Non-pigmented ciliary epithelial cell (primary cell): ENCODE measurements at places on chromosomes 12 and 14.

- DNase-seq, result no peak
Observed at GRCh38 chr12:121534495-121535148, 46.2 kb downstream of the KDM2B start.

DNA sequence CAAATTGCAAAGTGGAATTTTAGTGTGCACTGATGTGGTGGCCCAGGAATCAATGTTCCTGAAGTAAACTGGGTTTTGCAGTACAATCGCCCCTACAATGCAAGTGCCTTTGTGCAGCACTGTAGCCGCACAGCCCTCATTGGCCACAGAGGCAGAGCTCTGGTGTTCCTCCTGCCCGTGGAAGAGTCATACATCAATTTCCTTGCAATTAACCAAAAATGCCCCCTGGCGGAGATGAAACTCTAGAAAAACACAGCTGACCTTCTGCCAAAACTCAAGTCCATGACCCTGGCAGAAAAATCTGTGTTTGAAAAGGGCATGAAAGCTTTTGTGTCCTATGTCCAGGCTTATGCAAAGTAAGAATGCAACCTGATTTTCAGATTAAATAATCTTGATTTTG lies 117.9 kb upstream of the PRB2 start:
- DNase-seq, result no peak

DNA sequence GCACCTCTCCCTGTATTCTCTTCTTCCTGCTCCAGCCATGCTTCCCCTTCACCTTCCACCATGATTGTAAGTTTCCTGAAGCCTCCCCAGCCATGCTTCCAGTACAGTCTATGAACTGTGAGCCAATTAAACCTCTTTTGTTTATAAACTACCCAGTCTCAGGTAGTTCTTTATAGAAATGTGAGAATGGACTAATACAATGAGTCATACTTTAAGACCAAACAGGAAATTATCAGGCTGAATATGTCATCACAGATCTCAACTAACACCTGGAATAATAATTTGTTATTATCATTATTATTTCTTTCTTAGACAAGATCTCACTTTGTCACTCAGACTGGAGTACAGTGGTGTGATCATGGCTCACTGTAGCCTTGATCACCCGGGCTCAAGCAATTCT lies 85.4 kb downstream of the KCNMB4 start:
- no peak for DNase-seq

DNA sequence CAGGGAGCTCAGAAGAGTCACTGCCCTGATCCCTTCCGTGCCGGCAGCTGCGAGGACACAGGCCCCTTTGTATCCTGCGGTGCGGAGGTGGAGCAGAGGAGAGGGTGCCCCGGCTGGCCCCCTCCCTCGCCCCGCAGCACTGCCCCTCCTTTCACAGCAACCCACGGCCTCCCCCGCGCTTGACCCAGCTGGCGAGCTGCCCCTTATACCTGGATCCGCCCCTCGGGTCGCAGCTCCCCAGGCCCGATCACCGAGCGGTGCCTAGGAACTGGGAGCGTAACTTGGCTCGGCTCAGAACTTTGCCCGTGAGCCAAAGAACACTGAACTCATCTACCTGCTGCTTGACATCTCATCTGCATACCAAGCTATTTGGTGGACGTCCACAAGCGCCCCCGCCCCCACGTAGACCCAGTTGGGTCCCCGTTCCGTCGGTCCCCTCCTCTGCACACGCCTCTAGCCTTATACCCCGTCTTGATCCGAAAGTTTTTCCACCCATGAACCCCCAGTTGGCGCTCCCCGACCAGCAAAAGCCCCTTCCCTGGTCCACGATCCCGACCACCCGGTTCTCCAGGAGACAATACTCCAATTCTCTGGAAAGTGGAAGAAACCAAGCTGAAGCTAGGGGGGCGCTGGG lies 697 bp upstream of the DNAJC14 start:
- DNase-seq, result no peak

DNA sequence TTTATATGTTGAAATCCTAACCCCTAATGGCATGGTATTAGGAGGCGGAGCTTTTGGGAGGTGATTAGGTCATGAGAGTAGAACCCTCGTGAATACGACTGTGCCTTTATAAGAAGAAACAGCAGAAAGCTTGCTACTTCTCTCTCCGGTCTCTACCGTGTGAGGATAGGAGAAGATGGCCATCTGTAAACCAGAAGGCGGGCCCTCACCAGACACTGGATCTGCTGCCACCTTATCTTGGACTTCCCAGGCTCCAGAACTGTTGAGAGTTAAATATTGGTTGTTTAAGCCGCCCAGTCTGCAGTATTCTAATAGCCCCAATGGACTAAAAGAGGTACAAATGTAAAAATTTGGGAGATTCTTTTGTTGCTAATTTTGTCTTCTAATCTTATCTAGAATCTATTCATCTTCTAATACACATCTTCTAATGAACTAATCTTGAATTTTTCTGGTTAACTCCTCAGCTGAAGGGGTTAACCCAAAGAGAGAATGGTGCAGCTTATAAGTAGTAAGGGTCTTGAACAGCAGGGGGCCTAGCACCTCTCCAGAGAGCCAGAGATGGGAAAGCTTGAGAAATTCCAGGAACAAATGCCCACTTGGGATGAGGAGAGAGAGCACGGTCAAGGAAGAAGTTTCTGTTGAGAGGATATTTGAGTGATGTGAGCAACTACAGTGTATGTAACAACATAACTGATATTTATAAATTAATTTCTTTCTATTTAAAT lies 264.0 kb upstream of the GRIP1 start:
- no peak for DNase-seq

DNA sequence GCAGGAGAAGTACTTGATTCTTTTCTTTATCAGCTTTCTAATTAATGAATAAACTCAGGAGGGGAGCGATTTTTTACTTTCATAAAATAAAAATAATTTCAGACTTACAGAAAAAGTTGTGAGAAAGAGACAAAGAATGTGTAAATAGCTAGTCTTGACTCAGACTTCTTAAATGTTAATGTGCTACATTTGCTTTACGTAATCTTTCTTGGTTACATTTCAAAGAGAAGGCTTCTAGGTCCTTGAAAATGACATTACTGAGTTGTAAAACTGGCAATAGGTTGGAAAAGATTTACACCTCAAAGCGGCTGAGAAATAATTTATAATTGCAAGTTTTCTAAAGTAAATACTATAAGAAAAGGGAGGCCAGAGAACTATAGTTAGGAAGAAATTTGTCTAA lies 28.6 kb downstream of the GABARAPL1 start:
- no peak for DNase-seq

GRCh38 chr12:92138144-92138543 lies 7.5 kb downstream of the BTG1 start:
- DNase-seq, result no peak

GRCh38 chr12:21221778-21222177 lies 90.8 kb downstream of the SLCO1B1 start:
- DNase-seq, result no peak

DNA sequence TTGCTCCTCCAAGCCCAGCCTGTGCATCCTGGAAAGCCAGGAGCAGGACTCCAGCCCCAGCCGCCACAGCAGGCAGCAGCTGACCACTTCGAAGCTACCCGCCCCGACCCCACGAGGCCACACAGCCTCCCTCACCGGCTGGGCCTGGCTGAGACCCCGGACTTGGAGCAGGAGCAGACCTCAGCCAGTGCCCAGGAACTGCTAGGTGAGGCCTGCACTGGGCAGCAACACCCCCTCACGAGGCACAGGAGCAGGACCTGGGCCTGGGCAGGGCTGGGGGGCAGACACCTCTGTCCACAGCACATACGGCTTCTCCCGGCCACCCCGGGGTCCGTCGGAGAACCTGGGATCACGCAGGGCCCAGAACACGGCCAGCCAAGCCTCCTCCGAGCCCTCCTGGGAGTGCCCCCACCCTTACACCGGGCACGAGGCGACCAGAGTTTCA lies 137.4 kb upstream of the C14orf180 start:
- no peak for DNase-seq

DNA sequence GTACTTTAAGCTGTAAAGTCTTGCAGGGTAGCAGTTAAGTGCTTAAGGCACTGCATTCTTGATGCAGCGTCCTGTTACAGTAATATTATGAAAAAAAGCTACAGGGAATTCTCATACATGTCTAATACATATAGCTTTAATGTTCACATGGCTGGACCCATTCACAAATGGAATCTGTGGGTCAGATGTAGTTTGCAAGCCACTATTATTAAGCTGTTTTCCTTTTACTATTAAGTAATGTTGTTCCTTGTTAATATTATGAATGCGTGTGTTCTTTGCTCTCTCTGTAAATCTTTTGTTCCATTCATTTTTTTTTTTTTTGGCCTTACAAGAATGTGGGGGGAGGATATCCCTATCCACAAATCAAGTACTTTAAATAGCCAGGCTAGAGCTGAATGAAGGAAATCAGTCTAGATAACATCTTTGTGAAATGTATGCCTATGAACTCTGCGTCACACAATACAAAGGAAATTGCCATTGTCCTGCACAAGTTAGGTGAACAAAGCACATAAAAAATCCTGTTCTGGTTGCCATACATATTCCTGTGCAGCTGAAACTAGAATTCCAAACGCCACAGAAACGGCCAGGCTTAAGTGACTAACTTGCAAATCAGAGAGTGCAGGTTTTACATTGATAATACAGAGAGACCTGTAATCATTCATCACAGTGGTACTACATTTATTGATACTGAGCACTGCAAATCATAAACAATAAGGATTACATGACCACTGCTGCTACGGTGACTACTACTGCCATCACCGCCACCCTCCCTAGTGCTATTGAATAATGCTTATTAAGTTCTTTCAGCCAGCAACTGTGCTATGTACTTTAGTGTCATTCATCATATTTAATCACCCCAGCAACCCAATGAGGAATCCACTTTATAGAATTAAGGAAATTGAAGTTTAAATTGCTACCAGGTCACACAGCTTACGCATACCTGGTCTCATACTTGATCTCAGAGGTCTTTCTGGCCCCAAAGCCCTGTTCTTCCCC lies 111.9 kb downstream of the HMGA2 start:
- DNase-seq, result no peak

- DNase-seq, result no peak
Observed at GRCh38 chr14:53265025-53265424, 111.9 kb upstream of the DDHD1 start.

DNA sequence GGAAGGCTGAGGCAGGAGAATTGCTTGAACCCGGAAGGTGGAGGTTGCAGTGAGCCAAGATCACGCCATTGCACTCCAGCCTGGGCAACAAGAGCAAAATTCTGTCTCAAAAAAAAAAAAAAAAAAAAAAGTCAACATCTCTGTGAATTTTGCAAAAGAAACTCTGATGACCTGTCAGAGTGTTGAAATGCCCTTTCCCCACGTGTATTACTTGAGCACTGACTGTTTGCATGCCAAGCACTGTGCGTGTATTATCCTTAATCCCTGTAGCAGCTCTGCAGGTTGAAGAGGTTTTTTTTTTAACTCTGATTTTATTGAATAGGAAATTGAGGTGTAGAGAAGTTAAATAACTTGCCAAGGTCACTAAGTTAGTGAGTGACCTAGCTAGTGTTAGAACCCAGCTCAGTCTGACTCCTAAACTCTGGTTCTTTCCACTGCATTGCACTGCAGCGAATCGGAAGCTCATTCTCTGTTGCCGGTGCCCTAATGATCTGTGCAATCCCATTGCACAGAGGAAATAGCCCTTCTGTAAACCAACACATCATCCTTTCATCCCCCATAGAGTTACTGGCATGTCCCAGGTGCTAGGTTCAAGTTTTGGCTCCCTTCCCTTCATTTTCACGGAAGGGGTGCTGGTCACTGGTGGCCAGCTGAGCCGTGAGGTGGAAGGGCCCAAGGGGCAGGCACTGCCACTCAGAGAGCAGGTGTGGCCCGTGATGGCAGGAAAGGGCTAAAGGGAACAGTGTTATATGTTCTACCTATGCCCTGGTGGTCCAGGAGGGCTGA lies 122.3 kb downstream of the EML1 start:
- DNase-seq, result no peak

- no peak for DNase-seq
Observed at GRCh38 chr14:68627868-68628604, 164.8 kb downstream of the ZFP36L1 start.

GRCh38 chr12:107533218-107533617 lies 152.4 kb upstream of the PWP1 start:
- DNase-seq, result no peak

DNA sequence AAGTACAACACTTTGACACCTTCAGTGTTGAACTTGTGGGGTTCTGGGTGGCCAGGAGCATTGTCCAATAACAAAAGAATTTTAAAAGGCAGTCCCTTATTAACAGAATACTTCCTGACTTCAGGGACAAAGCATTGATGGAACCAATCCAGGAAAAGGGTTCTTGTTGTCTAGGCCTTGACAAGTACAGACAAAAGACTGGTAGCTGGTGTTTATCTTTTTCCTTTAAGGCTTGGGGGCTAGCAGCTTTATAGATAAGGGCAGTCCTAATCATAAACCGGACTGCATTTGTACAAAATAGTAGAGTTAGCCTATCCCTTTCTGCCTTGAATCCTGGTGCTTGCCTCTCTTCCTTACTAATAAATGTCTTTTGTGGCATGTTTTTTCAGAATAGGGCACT lies 27.4 kb downstream of the FAM177A1 start:
- DNase-seq, result no peak

DNA sequence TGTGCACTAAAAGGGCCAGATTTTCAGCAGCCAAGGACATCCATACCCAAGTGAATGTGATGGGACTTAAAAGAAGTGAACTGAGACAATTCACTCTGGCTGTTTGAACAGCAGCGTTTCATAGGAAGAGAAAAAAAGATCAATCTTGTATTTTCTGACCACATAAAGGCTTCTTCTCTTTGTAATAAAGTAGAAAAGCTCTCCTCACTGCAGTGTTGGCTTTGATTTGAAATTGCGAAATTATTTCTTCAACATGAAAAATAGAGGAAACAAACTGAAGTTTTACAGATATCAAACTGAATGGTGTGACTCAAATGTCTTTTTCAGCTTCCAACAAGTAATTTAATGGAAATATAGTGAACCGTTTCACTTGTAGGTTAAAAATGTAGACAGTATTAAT lies 11.3 kb upstream of the KCNMB4 start:
- no peak for DNase-seq

- DNase-seq, result no peak
Observed at GRCh38 chr14:104201496-104201895, 63.1 kb downstream of the KIF26A start.

- DNase-seq, result no peak
Observed at GRCh38 chr14:77498120-77498979, at the start of gene ISM2. TSS of gene ISM2 (minus strand) at chr14:77498816. CDS start at chr14:77498793, 23 bp downstream.

- DNase-seq, result no peak
Observed at GRCh38 chr12:54890339-54890738, 36.0 kb downstream of the MUCL1 start.

GRCh38 chr12:62732861-62733427 lies 202.0 kb downstream of the PPM1H start:
- no peak for DNase-seq
